ENCODE measurements at places on chromosomes 1 and 21. TPM values are rescaled to one million over a fixed set of nuclear protein-coding genes. Genes with fewer than 3 reads are reported as not detected.

The TNFRSF25 gene
- total RNA-seq = 2.7 TPM

The TNFRSF18 gene
- 33.5 TPM for total RNA-seq

The AIRE gene
- 0.24 TPM for total RNA-seq

The ADCY10 gene
- 0.15 TPM for total RNA-seq

The LAMC2 gene
- 0.10 TPM for total RNA-seq

The SH2D2A gene
- total RNA-seq = 2.1 TPM

The DFFB gene
- 20.7 TPM for total RNA-seq

The LCE3D gene
- total RNA-seq = not detected

The RSPH1 gene
- total RNA-seq = 0.64 TPM

DNA sequence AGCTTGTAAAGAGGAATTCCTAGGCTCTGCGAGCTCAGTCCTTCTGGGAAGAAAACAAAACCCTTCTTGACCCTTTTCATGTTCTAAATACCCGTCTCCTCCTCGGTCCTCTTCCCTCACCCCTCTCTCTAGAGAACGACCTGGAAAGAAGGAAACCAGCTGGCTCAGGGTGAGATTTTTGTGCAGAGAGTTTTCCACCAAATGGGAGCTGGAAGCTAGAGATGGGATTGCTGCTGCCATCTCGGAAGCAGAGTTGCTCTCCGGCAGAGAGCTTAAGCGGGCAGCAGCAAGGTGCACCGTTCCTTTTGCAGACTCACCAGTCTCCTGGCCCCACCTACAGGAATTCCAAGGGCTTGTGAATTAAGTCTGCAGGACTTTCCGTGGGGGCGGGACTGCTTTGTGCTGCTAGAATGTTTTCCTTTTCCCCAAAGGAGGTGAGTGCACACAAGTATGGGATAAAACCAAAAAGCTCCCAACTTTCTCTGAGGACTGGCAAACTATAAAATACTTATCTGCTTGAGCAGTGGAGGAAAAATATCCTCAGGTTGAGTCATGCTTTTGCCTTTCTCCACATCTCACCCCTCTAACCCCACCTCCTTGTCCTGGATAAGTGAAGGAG lies 29.1 kb upstream of the KIAA0040 start:
- H3K4me1 ChIP-seq = peaks cover 67% of the 10 kb centered on the region
- H3K27me3 ChIP-seq = no peaks in the 10 kb centered on the region
- DNase-seq = no peak
- H3K27ac ChIP-seq = no peak overlapping the region

DNA sequence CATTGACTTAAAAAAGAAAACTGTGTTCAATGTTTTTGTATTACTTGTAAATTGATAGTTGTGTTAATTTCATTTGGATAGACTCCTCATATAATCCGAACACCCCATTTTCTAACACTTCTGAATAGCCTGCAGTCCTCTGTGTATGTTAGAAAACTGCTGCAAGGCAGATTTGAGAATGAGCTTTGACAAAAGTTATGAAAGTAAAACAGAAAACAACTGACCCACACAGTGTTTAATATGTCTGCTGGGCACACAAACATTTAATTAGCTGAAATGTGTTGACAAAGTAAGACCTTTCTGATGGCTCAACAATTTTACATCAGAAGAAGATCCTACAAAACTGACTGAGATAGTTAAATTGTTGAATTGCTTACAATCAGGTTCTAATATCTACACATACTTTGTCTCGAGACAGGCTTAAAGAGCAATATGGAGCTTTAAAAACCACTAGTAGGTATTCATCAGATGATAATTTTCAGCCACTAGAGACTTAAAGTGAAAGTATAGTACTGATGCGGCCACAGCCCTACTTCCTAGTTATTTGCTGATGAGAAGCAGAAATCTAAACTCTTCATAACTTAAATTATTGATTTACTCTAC lies 40.0 kb upstream of the PRMT6 start:
- no peaks in the 10 kb centered on the region for H3K36me3 ChIP-seq
- DNase-seq = no peak
- no peak overlapping the region for H3K27ac ChIP-seq
- no peaks in the 10 kb centered on the region for H3K27me3 ChIP-seq
- H3K4me1 ChIP-seq = no peaks in the 10 kb centered on the region
- no peak overlapping the region for H3K4me3 ChIP-seq

GRCh38 chr21:16983420-16983819 lies 529.4 kb upstream of the CXADR start:
- no peaks in the 10 kb centered on the region for H3K27me3 ChIP-seq
- no peak for DNase-seq
- H3K27ac ChIP-seq = no peak overlapping the region
- no peaks in the 10 kb centered on the region for H3K4me1 ChIP-seq
- no peaks in the 10 kb centered on the region for H3K36me3 ChIP-seq
- H3K4me3 ChIP-seq = no peak overlapping the region

- no peaks in the 10 kb centered on the region for H3K27me3 ChIP-seq
- no peak overlapping the region for H3K4me3 ChIP-seq
- no peak for DNase-seq
- H3K4me1 ChIP-seq = no peaks in the 10 kb centered on the region
- H3K36me3 ChIP-seq = no peaks in the 10 kb centered on the region
- no peak overlapping the region for H3K27ac ChIP-seq
Measured at GRCh38 chr1:172845371-172845770, 186.5 kb downstream of the FASLG start.

DNA sequence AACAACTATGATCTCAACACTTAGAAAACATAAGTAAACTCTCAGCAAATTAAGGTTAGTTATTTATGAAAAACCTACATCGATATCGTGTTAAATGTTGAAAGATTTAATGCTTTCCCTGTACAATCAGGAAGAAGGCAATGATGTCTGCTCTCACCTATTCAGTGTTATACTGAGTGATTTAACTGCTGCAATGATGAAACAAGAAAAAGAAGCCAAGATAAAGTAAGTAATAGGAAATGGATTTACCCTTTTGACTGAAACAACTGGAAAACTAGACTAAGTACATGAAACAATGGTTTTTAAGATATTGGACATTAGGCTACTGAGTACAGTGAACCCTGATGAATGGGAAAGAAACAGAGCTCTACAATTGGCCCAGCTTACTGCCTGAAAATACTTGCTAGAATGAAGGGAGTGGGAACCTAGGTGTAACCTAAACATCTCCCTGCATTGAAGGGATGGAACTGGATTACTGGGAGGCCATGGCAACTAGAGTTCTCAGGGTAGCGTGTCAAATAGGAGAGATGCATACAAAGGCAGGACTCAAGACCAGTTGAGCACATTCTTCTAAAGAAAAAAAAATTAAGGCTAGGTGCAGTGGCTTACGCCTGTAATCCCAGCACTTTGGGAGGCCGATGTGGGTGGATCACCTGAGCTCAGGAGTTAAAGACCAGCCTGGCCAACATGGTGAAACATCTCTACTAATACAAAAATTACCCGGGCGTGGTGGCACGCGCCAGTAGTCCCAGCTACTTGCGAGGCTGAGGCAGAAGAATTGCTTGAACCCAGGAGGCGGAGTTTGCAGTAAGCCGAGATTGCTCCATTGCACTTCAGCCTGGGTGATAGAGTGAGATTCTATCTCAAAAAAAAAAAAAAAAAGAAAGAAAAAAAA lies 37.3 kb downstream of the SNRPE start:
- H3K36me3 ChIP-seq = no peaks in the 10 kb centered on the region
- H3K27me3 ChIP-seq = no peaks in the 10 kb centered on the region
- DNase-seq = no peak
- no peaks in the 10 kb centered on the region for H3K4me1 ChIP-seq

- H3K27me3 ChIP-seq = no peaks in the 10 kb centered on the region
- H3K4me1 ChIP-seq = peaks cover 31% of the 10 kb centered on the region
- no peak overlapping the region for H3K27ac ChIP-seq
- peak overlapping the region; percentile 71 for H3K4me3 ChIP-seq
Measured at GRCh38 chr1:42765832-42766740, 742 bp downstream of the P3H1 start.

GRCh38 chr1:182189535-182190066 lies 128.1 kb upstream of the ZNF648 start:
- no peaks in the 10 kb centered on the region for H3K4me1 ChIP-seq
- no peaks in the 10 kb centered on the region for H3K36me3 ChIP-seq
- H3K27ac ChIP-seq = no peak overlapping the region
- no peaks in the 10 kb centered on the region for H3K27me3 ChIP-seq
- H3K4me3 ChIP-seq = no peak overlapping the region

- peaks cover 4% of the 10 kb centered on the region for H3K27me3 ChIP-seq
- H3K4me1 ChIP-seq = peaks cover 49% of the 10 kb centered on the region
- no peak for DNase-seq
- no peak overlapping the region for H3K4me3 ChIP-seq
- no peak overlapping the region for H3K27ac ChIP-seq
- H3K36me3 ChIP-seq = no peaks in the 10 kb centered on the region
Measured at GRCh38 chr1:205582471-205583291, 49.1 kb downstream of the ELK4 start.

DNA sequence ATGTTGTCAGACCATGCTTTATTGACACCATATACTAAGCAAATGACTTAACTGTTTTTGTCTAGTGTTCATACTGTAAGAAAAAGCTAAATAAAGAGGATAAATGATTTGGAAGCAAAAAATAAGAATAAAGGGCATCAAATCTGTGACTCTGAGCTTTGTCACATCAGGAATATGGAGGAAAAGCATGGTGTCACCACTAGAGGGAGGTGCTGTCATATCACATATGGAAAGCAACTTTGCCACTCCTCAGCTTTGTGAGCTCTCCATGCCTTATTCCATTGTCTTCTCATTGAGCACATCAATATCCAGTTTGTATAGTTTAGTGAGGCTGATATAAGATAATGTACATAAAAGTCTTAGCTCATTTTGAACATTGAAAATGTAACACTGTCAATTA lies 20.8 kb upstream of the GBP1 start:
- no peaks in the 10 kb centered on the region for H3K27me3 ChIP-seq
- H3K27ac ChIP-seq = no peak overlapping the region
- peak; percentile 38 for DNase-seq
- H3K4me3 ChIP-seq = no peak overlapping the region
- H3K4me1 ChIP-seq = peaks cover 7% of the 10 kb centered on the region
- no peaks in the 10 kb centered on the region for H3K36me3 ChIP-seq

- H3K27me3 ChIP-seq = no peaks in the 10 kb centered on the region
- no peak overlapping the region for H3K27ac ChIP-seq
- H3K36me3 ChIP-seq = no peaks in the 10 kb centered on the region
- H3K4me3 ChIP-seq = no peak overlapping the region
Measured at GRCh38 chr1:70038025-70038424, 167.4 kb downstream of the LRRC40 start.

All from B cell (primary cell).